Glomerular endothelial cell (primary cell): ENCODE measurements at places on chromosomes 5 and 9. TPM values are rescaled to one million over a fixed set of nuclear protein-coding genes. Genes with fewer than 3 reads are reported as not detected.

DNA sequence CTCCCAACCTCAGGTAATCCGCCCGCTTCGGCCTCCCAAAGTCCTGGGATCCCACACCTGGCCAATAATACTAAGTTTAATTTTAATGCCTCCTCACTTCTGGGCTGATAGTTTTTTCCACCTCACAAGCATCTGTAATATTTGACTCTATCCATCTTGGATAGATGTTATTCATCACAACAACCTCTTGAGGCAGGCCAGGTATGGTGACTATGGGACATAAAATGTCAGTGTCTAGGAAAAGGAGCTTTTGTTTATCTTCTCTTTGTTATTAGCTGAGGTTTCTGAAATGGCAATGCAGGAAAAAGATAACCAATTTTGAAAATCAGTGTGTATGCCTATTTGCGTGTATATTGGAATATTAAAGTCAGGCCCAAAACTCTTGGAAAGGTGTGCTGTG is 1.2 kb upstream of the CCDC69 start:
- DNase-seq: no peak

GRCh38 chr9:113446323-113446740 is 17.2 kb upstream of the RGS3 start:
- peak; percentile 73 for DNase-seq

DNA sequence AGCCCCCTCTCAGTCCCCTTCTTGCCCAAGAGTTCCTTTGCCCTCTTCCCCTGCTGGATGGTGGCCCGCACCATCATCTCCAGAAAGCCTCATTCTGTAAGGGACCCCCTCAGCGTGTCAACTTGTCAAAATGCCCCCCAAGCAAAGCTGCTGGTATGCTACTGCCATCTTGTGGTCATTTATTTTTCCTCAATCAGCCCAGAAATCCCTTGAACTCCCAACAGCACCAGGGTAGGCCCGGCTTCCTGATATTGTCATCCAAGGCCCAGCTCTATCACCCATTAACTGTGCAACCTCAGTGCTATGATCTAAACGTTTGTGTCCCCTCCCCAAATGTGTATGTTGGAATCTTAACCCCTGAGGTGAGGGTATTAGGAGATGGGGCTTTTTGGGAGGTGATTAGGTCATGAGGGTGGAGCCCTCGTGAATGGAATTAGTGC is 53.2 kb upstream of the FBXW11 start:
- DNase-seq: no peak

Gene CPLANE1
- total RNA-seq: 21.6 and 30.1 TPM in 2 replicates

DNA sequence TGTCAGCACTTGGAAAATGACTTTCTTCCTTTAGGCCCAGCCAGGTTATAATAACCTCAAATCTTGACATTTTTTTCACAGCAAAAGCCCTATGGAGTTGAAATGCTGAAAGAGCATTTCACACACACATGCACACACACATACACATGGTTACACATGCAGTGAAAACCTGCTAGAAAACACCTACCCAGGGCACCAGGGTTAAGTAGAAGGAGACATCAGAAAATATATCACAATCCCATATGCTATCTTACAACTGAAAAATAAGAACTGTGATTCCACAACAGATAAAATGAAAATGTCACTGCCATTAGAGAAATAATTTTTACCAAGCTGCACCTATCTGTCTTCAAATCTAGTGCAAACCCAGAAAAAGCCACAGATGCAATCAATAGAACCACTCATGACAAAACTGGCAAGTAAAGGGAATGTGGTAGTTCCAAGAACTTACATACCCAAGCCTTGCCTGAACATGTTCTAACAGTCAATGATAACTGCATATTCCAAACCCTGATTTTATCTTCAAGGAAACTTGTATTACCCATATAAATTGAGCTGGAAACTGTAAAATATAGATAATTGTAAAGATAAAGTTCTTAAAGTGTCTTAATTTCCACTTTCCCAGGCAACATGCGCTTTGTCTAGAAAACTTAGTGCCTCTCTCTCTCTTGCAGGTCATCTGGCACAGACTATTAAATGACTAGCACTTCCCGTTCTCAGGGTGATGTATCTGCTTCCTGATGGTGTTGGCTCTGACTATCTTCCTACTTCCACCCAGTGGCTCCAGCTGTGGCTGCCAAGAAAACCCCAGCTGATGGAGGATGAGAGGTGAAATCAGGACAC is 250.2 kb upstream of the PTGER4 start:
- DNase-seq: peak; percentile 47

GRCh38 chr9:108191065-108191464 is 664.7 kb downstream of the ACTL7B start:
- no peak for DNase-seq

DNA sequence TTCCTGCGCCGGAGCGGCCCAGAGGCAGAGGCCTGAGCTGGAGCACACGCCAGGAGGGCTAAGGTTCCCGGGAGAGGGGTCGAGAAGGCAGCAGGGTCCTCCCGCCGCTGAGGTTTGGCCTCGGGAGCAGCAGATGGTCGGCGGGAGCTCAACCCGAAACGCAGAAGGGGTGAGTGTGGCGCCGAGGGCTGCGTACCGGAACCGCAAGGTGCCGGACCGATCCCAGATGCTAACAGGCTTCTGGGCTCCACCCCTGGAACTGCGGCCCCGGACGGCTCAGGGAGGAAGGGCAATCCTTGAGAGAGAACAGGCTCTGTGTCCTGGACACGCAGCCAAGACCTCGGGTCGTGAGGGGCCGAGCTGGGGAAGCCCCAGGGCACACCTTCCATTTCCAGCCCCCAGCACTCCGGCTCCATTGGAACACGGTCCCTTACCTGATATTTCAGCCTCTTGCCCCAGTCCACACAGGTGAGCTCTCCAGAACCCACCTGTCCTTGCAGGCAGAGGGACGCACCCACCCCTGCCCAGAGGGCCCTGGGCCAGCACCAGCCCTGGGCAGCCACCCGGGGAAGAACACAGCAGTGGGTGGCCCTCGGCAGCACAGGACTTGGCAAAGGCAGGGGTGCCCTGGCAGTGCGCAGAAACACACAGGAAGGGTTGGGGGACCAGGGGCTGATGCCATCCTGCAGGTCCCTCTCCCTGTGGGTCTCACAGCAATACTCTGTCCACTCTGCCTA is 1.4 kb downstream of the LHX3 start:
- DNase-seq: no peak

DNA sequence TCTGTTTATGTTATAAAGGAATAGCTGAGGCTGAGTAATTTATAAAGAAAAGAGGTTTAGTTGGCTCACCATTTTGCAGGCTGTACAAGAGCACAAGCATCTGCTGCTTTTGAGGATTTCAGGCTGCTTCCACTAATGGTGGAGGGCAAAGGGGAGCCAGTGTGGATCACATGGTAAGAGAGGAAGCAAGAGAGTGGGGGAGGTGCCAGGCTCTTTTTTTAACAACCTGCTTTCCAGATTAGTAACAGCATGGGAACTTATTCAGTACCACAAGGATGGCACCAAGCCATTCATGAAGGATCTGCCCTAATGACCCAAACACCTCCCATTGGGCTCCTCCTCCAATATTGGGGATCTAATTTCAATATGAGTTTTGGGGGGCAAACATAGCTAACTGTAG is 40.4 kb downstream of the CCL28 start:
- no peak for DNase-seq

Gene CDO1
- 0.48 and 0.82 TPM in 2 replicates for total RNA-seq
